Substantia nigra (tissue), 51 donors: ENCODE measurements at places on chromosomes 11 and 22.
A peak's percentile ranks its signal among the peaks of the same experiment; 100 is the strongest.

GRCh38 chr22:29089507-29089906 is 16.7 kb downstream of the KREMEN1 start:
- no peak for DNase-seq

DNA sequence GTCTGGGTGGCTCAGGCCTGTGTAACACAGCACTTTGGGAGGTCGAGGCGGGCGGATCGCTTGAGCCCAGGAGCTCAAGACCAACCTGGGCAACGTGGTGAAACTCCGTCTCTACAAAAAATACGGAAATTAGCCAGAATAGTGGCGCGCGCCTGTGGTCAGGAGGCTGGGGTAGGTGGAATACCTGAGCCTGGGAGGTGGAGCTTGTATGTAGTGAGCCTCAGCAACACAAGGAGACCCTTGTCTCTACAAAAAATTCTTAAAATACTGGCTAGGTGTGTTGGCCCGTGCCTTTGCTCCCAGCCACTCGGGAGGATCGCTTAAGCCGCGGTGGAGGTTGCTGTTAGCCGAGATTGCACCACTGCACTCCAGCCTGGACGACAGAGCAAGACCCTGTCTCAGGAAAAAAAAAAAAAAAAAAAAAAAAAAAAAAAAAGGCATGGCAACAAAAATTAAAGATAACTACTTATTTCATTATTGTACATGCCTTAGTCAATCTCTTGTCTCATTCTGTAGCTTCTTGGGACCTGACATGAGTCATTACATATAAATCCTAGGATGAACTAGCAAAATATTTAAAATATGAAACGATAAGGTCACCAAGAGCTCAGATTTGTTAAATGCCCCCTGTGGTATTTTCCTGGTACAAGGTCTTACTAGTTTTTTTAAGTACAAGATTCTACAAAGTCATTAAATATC is 1.1 kb downstream of the TAF1D start:
- DNase-seq: no peak

- peak; percentile 68 for DNase-seq
These were observed 7.6 kb downstream of the CARS1 start for GRCh38 chr11:3049430-3050243.

GRCh38 chr11:61996933-61997332 is 29.5 kb upstream of the FTH1 start:
- DNase-seq: peak; percentile 65

GRCh38 chr11:16607675-16608644 is 130.5 kb upstream of the C11orf58 start:
- no peak for DNase-seq

DNA sequence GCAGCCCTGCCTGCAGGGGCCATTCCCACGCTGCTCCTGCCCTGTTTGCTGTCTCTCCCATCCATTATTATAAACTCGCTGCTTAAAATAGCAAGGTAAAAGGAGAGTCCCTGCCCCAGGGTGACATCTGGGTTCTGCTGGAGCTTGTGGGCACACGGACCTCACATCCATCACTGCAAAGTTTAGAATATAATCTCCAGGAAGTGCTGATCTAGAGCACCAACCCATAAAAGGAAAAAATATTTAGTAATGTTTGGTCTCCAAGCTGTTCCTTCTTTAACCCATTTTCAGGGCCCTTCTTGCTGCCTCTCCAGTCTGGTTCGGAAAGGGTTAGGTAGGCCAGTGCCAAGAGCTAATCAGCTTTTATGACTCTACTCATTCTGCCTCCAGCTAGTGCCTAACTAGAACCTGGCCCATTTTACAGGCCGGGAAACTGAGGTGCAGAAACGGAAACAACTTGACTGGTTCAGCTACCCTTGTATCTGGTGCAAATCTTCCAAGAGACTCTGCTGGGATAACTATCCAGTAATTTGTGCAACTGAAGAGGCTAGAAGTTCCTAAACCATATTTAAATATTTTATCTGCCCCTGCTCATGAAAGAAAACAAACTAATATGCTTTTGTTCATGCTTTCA is 37.5 kb downstream of the IRAG1 start:
- DNase-seq: no peak

- no peak for DNase-seq
These were observed 21.8 kb upstream of the LRRC10B start for GRCh38 chr11:61486779-61487178.

DNA sequence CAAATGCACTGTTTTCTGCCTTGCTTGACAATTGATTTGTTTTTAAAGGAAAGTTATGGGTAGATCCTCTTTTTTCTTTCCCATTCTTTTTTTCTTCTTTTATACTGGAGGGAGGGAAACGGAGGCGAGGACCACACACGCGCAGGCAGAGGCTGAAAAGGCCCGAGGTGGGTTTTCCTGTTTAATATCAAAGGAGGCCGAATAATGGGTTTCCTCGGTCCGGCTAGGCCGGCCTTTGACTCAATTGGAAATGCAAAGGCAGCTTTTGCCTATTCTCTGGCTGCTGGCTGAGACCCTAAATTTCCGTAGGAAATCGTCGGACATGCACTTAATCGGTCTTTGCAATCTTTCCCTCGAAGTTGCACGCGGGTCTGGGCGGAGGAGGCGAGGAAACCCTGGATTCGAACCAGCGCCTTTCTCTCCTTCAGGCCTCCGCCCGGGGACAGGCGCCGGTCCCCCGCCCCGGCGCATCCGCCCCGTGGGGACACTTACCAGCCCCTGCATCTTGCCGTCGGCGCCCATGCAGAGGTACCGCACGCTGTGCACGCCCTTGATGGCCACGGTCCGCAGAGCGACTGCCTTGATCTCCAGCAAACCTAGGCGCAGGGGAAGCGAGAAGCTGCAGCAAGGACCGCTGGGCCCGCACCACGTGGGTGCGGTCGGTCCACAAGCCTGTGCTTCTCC is 911 bp downstream of the FGF19 start:
- no peak for DNase-seq

GRCh38 chr11:116364348-116364747 is 408.4 kb downstream of the BUD13 start:
- DNase-seq: no peak

DNA sequence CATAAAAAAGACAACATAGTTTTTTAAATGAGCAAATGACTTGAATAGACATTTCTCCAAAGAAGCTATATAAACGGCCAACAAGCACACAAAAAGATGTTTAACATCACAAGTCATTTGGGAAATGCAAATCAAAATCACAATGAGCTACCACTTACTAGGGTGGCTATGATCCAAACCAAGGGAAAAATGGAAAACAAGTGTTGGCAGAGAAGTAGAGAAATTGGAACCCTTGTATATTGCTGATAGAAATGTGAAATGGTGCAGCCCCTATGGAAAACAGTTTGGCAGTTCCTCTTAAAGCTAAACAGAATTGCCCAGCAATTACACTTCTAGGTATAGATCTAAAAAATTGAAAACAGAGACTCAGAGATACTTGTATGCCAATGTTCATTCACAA is 29.0 kb downstream of the PAMR1 start:
- no peak for DNase-seq

DNA sequence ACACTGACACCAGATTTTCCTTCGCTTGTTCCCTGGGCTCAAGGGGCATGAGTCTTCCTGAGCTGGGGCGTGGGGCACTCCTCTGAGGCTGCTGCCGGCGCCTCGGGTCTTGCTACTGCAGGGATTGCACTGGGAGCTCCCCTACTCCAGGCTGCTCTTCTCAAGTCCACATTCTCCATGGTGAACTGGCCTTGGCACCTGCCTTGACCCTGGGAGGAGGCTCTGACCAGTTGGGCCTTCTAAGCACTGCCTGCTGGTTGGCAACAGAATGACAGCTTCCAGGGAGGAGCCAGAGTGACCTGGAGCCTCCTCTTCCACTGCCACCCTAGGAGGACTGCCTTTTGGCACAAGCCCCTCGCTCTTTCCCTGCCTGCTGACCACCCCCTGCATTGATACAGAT is 9.5 kb downstream of the FREY1 start:
- DNase-seq: no peak

- no peak for DNase-seq
These were observed 57.4 kb downstream of the CSTF3 start for GRCh38 chr11:33103836-33104235.

DNA sequence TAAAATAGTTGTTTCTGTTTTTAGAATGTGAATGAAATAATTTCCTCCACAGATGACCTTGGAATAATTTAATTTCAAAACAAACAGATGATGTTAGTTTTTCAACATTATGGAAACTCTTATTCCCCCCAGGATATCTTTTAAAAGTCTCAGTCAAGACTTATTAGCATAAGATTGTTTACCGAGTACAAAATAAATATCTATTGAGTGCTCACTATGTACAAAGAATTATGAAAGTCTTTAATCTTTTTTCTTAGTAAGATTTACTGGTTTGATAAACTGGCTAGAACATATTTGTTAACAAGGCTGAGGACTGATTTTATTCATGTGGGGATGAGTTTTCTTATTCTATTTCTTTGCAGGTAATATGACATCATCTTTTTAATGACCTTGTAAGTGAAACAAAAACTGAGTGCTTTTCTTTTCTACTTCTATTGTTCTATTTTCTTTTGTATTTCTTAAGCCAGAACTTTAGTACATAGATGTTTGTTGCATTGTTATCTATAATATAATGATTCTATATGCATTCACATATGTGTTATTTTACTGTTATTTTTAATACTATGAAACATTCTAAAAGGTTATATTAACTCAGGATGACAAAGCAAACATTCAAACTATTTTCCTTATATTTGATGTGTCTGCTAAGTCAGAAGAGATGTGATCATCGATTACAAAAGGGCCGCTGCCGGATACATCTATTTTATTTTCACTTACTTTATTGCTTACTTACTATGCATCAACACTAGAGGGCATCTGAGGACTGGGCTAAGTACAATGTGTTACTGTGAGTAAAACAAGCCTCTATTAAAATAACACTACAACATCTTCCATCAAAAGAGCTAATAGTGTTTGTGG is 111.0 kb upstream of the ARHGAP42 start:
- no peak for DNase-seq

- DNase-seq: no peak
These were observed 11.3 kb upstream of the KCNJ5 start for GRCh38 chr11:128879817-128880216.

- DNase-seq: no peak
These were observed 11.2 kb downstream of the BARX2 start for GRCh38 chr11:129386795-129387397.

DNA sequence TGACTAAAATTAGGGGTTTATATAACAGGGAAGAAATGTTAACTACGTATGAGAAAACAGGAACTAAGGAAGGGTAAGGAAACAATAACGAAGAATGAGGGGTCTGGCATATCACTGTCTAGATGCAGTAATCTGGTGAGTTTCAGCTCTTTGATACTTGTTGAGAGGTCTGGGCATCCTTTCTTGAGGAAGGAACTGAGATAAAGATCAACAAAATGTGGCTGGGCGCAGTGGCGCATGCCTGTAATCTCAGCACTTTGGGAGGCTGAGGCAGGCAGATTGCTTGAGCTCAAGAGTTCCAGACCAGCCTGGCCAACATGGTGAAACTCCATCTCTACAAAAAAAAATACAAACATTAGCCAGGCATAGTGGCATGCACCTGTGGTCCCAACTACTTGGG is 2.7 kb downstream of the DCDC1 start:
- DNase-seq: no peak

GRCh38 chr11:30365793-30366517 is 43.1 kb downstream of the ARL14EP start:
- no peak for DNase-seq

DNA sequence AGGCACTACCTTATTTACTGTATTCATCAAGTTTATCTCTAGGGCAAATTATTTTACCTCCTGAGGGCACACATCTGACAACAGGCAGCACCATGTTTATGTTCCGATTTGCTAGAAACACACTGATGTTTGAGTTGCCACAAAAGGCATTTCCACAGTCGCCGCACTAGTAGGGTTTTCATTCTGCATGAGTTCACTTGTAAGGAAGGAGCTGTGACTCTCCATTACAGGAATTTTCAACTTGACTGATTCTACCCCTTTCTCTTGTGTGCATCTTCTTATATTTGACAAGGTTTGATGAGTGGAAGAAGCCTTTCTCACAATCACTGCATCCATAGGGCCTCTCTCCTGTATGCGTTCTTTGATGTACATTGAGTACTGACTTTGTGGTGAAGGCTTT is 455.9 kb upstream of the CNTN5 start:
- DNase-seq: no peak

DNA sequence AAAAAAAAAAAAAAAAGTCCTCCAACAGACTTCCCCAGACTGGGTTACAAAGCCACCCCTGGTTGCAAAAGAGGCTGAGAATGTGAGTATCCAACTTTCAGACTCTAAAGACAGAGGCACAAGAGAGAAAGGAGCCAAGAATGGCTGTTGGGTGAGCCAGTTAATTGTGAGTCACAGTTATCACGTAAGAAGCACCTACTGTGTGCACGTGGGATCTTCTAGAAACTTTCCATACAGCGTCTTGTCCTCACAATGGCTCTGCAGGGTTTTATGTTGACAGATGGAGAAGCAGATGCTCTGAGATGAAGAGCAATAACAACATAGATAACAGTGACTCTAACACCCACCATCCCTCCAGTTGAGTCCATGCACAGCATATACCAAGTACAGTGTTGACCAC is 41.0 kb downstream of the CD82 start:
- DNase-seq: no peak
